ENCODE measurements at places on chromosomes 5 and 9.

- DNase-seq, result peak; percentile 32
These were observed 55.9 kb upstream of the MYO10 start for GRCh38 chr5:16992006-16992405.

GRCh38 chr5:12883395-12883794 lies 979.1 kb upstream of the CTNND2 start:
- no peak for DNase-seq

DNA sequence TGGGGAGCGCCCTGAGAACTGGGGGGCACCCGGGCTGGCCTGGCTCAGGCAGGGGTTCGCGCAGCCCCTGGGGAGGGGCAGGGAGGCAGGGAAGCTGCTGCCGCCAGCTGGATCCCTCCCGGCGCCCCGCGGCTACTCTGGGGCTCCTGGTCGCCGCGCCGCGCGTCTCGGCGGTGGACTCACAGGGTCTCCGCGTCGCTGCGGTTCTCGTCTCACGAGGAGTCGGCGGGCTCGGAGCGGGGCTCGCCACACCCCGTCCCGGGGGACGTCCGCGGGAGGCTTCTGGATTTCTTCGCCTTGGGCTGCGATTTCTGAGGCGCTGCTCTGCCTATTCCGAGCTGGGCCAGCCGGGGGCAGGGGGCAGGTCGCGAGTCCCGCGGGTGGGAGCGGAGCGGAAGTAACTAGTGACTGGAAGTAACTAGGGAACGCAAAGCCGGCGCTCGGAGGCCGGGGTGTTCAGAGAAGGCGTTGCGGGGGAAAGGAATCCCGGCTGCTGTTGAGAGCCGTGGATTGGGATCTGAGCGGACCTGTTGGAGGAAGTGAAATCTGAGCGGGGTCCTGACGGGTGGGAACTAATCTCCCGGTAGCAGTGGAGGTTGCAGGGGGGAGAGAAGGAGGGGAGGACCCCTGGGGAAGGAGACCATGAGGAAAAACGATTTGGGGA lies 511 bp downstream of the CYSTM1 start:
- DNase-seq, result peak; percentile 83

DNA sequence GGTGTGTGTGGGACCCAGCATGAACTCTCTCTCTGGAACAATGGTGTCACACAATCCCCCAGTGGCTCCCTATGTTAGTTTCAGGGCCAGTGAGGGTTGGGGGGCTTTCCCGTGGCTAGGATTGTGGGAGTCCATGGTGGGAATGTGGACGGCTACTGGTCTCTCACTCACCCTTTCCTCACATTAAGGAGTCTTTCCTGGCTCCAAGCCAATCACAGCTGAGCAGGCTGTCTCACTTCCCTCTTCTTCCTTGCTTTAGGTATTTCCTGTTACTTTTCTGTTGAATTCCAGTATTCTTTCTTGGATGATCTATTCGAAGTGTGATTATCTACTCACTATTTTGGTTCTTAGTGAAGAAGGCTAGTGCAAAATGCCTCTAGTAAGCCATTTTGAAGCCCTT lies 324.4 kb upstream of the MPDZ start:
- peak; percentile 2 for DNase-seq

DNA sequence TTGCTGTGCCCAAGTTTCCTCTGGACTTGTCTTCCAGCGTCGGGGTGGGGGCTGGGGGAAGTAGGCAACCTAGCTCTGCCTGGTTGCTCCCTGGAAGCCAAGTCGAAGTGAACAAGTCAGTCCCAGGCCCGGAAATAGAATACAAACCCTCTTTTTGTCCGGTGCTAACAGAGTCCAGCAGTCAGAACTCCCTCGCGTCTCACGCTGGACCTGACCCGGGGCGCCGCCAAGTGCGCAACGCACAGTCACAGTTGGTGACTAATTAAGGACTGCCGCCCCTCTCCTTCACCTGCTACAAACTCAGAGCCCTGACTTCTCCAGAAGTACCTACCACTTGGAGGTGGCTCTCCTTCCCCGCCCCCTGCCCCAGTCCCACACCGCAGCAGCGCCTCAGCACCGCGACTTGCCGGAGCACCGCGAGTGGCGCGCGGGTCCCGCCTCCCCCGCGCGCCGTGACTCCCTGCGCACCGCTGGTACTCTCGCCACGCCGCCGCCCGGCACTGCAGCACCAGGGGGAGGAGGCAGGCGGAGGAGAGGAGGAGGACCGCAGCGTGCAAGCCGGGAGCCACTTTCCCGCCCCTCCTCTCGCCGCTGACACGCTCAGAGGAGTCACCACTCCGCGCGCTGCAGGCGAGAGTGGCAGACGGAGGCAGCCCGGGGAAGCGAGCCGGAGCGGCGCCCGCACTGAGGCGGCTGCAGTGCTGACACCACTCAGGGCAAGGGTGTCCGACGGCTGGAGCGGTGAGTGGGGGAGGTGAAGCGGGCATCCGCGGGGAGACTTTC lies at the start of gene SV2C:
Gene SV2C, plus strand, starts transcription at position 612 of the 783 bp plus-strand sequence. CDS start 48,368 bp downstream, outside the sequence.
- peak; percentile 38 for DNase-seq

- DNase-seq, result peak; percentile 36
These were observed 23.4 kb downstream of the PAM start for GRCh38 chr5:102778478-102778877.

Data from kidney tubule cell (primary cell).